IMR-90 (cell line): ENCODE measurements at places on chromosomes 13 and 19.

GRCh38 chr13:47049276-47049989 is 152.6 kb upstream of the HTR2A start:
- peak; percentile 55 for DNase-seq

DNA sequence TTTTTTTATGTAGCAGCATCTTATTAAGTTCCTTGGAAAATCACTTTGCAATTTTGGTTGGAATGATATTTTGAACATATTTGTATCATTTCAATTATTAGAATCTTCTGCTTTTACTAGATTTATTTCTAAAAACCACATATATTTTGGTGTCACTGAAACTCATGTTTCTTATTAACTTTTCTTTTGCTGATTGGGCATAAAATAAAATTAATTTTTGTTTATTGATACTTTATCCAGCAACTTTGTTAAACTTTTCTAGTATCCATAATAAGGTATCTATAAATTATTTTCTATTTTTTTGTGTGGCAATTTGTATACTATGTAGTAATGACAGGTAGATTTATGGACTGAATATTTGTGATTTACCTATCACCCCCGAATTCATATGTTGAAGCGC is 556.4 kb upstream of the ATXN8OS start:
- DNase-seq: no peak

- no peak for DNase-seq
Measured at GRCh38 chr19:36258028-36258875, 43.3 kb downstream of the ZNF146 start.

- DNase-seq: no peak
Measured at GRCh38 chr19:1582201-1582600, 10.5 kb downstream of the MBD3 start.

- no peak for DNase-seq
Measured at GRCh38 chr13:59450229-59450628, 713.5 kb downstream of the DIAPH3 start.

- no peak for DNase-seq
Measured at GRCh38 chr13:98110749-98111148, 32.1 kb upstream of the FARP1 start.

- DNase-seq: no peak
Measured at GRCh38 chr19:9456018-9456689, 20.8 kb upstream of the ZNF266 start.

DNA sequence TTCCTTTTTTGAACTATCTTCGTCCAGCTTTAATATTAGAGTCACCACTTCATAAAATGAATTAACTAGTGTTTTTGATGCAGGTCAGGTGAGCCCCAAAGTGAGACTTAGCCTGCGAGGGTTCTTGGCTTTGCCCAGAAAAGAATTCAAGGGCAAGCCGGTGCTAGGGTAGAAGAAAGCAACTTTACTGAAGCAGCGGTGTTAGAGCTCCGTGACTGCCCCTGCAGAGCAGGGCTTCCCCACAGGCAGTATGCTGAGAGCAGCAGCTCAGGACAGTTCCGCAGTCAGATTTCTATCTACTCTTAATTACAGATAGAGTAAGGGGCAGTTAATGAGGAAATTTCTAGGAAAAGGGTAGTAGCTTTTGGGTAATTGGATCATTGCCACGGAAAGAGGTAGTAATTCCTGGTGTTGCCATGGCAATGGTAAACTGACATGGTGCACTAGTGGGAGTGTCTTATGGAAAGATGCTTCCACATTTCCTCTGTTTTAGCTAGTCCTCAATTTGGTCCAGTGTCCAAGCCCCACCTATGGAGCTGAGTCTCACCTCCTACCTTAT is 432.2 kb upstream of the ZNF507 start:
- no peak for DNase-seq
